ENCODE measurements at places on chromosomes 2 and 18.

- DNase-seq: peak; percentile 16
Measured at GRCh38 chr18:48831802-48832201, 119.0 kb downstream of the SMAD7 start.

DNA sequence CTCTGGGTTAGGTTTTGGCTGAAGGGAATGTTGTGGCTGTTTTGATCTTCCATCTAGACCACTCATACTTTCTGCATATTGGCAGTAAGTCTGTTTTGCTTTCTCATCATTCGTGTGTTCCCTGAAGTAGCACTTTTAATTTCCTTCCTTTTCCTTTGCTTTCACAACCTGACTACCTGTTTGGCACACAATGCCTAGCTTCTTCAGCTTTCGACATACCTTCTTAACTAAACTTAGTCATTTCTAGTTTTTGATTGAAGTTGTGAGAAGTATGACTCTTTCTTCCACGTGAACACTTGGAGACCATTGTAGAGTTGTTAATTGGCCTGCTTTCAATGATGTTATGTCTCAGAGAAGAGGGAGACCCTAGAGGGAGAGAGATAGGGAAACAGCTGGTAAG, 123.6 kb upstream of the EPB41L3 start:
- DNase-seq: no peak

- DNase-seq: no peak
Measured at GRCh38 chr18:37443325-37444055, 122.1 kb downstream of the CELF4 start.

GRCh38 chr2:202577250-202578183, 57.3 kb upstream of the FAM117B start:
- DNase-seq: no peak

GRCh38 chr2:200026332-200027230, 71.2 kb downstream of the MAIP1 start:
- no peak for DNase-seq

GRCh38 chr2:74101574-74102300, 46.0 kb downstream of the BOLA3 start:
- peak; percentile 6 for DNase-seq

DNA sequence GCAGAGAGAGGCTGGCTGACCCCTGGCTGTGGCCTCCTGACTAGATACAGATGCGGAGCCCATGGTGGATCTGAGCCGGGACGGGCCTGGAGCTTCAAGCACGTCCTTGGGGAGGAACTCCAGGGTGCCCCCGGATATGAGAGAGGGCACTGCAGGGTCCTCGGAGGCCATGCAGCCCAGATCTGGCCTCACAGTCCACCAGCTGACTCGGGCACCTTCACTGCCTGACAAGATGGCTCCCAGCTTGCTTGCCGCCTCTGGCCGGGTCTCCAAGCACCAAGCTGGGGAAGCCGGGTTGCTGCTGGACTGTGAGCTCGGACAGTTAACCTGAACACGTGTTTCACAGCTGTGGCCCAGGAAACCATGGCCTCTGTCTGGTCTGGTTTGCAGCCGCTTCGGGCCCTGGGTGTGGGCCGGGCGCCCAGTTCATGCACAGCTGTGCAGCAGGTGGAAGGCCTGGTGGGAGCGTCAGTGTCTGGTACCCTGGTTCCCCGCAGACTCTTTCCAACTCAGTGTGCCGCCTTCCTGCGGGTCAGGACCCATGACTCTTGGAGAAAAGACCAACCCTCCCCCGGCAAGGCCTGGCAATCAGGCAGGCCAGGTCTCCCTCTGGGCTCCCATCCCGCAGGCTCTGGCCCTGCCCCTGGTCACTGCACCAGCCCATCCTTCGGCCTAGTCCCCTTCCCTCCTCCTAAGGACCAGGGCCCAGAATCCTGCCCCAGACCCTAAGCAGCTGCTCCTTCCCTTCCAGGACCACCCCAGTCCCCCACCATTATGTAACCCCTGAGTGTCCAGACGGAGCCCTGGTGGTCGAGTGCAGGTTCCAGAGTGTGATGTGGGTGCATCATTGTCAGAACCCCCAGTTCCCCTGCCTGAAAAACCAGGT, 74.6 kb upstream of the OTOS start:
- DNase-seq: no peak

DNA sequence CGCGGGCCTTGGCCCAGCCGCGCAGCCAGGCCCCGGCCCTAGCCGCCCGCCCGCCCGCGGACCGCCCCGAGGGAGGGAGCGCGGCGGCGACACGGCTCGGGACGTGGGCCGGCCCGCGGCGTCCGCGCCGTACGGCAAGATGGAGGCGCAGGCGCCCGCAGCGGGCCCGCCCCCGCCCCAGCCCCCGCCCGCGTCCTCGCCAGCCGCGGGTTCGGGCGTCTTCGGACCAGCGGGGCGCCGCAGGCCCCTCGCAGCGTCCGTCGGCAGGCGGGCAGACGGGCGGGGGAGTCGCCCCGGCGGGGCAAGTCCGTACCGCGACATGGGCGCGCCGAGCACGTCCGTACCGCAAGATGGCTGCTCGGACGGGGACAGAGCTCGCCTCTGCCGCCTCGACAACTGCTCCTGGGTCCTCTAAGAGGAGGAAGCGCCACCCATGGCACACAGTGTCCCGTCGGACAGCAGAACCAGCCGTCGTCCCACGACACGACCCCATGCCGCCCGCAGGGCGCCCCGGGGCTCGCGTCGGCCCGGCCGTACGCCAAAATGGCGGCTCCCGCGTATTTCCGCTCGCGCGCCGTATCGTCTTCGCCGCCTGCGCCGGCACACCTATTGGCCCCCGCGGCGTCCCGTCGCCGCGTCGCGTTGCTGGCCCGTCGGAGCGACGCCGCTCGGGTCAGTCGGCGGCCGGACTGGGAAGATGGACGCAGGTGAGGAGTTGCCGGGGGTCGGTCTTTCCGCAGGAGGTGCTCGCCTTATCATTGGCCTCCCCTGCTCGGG, at the start of the genes ATG4B and THAP4:
Gene ATG4B, plus strand, starts transcription at position 676 of the 777 bp plus-strand sequence. Its CDS starts 22 bp downstream, at position 698.
Gene THAP4, minus strand, starts transcription at position 141 of the 777 bp plus-strand sequence. CDS start 141 bp downstream, outside the sequence.
- peak; percentile 83 for DNase-seq

DNA sequence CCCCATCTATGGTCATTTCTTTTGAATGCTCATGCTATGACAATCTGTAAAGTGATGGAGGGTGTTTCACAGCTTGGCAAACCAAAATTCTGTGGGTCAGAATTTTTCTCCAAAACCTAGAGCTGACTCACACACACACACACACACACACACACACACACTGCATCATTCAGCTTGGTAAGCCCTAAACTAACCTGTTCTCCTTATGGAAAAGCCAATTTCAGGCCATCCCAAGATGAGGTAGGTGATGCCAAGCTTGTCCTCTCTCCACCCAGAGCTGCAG, 45.0 kb upstream of the NRP2 start:
- no peak for DNase-seq
